ENCODE measurements at places on chromosomes 5 and 9. TPM values are rescaled to one million over a fixed set of nuclear protein-coding genes. Genes with fewer than 3 reads are reported as not detected.

ANKRD55 gene
- 1.0 TPM for total RNA-seq

EPB41L4A gene
- not detected for total RNA-seq

LIX1 gene
- total RNA-seq, result not detected

KCNV2 gene
- total RNA-seq, result not detected

PCDHA9 gene
- not detected for total RNA-seq

ARID3C gene
- total RNA-seq, result not detected

OR1Q1 gene
- not detected for total RNA-seq

DMRTA1 gene
- total RNA-seq, result not detected

CARD19 gene
- total RNA-seq, result 41.7 TPM

ADCY2 gene
- total RNA-seq, result not detected

BTNL3 gene
- total RNA-seq, result not detected

NOL8 gene
- 95.5 TPM for total RNA-seq

ERAP2 gene
- total RNA-seq, result 54.4 TPM

AKNA gene
- total RNA-seq, result 182 TPM

PCDHA3 gene
- not detected for total RNA-seq

PTPRD gene
- total RNA-seq, result 0.05 TPM

WDR38 gene
- total RNA-seq, result not detected

LCN10 gene
- total RNA-seq, result 0.39 TPM

FOXD4 gene
- 0.22 TPM for total RNA-seq

RXFP3 gene
- total RNA-seq, result not detected

MORN5 gene
- total RNA-seq, result not detected

SPINK6 gene
- not detected for total RNA-seq

PFN3 gene
- not detected for total RNA-seq

NR2F1-AS1 gene
- total RNA-seq, result not detected

OR2S2 gene
- not detected for total RNA-seq

LCN9 gene
- total RNA-seq, result not detected

C9orf43 gene
- 0.62 TPM for total RNA-seq

CDC20B gene
- total RNA-seq, result not detected

WWC1 gene
- 0.70 TPM for total RNA-seq

PCDHGB2 gene
- 0.93 TPM for total RNA-seq

SPINK5 gene
- not detected for total RNA-seq

C6 gene
- not detected for total RNA-seq

TSSK1B gene
- not detected for total RNA-seq

SPINK4 gene
- not detected for total RNA-seq

SGCD gene
- not detected for total RNA-seq

GPR150 gene
- total RNA-seq, result 0.22 TPM

MYOT gene
- not detected for total RNA-seq
